SK-N-SH treated with all-trans-retinoic acid at 6 μM for 48 hours (cell line): ENCODE measurements at places on chromosomes 2 and 18.

GRCh38 chr2:34266908-34267697, 668.0 kb upstream of the FAM98A start:
- no peak for ATAC-seq

DNA sequence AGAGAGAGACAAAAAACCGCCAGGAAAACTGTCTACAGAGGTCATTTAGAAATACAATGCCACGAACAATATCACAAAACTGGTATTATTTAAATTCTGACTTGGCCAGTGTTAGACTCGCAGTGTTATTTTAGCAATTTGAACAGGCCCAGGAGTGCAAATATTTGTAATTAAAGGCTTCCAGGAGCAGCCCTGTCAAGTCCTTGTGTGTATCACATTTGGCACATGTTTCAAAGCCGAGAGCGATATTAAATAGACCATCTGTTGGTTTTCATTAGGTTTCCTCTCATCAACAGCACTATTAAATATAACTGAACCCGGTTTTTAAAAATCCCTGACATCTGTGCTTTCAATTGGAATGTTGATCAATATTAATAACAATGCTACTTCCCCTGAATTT, 656.9 kb downstream of the TSN start:
- ATAC-seq, result no peak

- ATAC-seq, result no peak
These were observed 10.7 kb upstream of the FAM136A start for GRCh38 chr2:70312560-70312959.

DNA sequence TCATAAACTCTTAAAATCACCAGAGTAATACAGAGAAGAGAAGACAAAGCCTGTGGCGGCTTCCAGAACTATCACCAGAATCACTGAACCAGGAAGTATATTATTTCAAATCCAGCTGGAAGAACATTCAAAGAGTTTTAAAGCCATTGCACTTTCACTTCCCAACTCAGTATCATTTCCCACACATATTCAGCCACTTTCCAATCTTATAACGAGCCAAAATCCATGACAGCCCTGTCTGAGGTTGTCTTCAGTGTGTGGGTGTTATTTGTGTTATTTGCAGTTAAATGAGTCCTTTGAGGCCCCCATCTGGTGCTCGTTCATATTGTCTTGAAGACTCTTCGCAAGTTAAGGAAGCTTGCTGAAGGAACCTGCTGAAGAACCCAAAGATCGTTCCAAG, 559.9 kb downstream of the TSN start:
- ATAC-seq, result no peak

- peak; percentile 7 for ATAC-seq
These were observed 1.3 kb downstream of the IGFBP2 start for GRCh38 chr2:216634370-216635148.

DNA sequence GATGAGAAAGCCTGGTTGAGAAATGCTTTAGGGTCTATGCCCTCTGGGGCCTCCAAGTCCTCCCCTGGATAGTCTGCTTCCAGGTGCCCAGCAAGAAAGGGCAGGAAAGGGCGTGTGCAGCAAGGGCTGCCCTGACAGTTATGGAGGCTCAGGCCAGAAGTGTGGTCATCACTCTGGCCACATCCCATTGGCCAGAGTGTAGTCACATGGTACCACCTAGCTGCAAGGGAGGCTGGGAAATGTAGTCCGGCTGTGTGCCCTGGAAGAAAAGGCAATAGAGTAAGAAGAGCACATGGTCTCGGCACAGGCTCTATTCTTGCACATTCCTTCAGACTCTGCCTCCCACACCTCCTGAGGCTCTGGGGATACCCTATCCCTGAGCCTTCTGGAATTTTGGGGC, 35.7 kb downstream of the ODC1 start:
- peak; percentile 61 for ATAC-seq
